ENCODE measurements at places on chromosomes 1 and 21.

GRCh38 chr1:201090541-201090940 lies 21.7 kb downstream of the CACNA1S start:
- DNase-seq, result no peak

GRCh38 chr1:67840449-67840848 lies 7.2 kb upstream of the GNG12 start:
- no peak for DNase-seq

- DNase-seq, result no peak
These were observed 39.5 kb upstream of the FAM20B start for GRCh38 chr1:178986204-178986603.

DNA sequence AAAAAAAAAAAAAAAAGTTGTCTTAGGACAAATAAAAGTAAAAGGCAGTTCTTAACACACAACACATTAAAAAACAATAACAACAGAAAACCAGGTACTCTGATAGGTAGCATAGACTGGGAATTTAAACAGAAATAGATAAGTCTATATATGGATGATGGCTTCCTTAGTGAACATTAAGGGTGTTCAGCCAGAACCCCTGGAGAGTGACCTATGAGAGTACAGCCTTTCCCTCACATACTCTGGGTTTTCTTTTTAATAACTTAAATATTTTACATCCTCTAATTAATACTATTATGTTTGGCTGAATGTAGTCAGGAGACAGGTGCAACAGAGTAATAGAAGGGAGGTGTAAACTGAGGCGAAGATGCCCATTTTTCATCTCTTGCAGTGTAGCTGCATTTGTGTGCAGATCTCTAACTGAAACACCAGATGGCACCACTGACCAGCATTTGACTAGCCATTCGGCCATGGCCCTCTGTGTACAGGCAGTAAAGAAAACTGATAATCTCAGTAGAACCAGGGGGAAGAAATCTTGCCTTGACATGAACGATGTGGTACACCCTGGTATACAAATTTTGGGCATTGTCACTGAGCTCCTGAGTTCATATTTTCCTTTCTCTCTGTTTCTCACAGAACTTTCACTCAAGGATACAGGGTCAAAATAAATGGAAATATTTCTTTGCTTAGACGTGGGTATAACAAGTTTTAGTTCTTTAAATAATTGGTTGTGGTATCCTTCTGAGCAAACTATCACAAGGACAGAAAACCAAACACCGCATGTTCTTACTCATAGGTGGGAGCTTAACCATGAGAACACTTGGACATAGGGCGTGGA lies 7.6 kb downstream of the TTF2 start:
- DNase-seq, result no peak

- DNase-seq, result peak; percentile 61
These were observed at the start of gene IFNAR2 for GRCh38 chr21:33229784-33230544. Gene IFNAR2, plus strand, starts transcription at chr21:33229938. Its CDS starts 11,985 bp downstream, at chr21:33241923.

DNA sequence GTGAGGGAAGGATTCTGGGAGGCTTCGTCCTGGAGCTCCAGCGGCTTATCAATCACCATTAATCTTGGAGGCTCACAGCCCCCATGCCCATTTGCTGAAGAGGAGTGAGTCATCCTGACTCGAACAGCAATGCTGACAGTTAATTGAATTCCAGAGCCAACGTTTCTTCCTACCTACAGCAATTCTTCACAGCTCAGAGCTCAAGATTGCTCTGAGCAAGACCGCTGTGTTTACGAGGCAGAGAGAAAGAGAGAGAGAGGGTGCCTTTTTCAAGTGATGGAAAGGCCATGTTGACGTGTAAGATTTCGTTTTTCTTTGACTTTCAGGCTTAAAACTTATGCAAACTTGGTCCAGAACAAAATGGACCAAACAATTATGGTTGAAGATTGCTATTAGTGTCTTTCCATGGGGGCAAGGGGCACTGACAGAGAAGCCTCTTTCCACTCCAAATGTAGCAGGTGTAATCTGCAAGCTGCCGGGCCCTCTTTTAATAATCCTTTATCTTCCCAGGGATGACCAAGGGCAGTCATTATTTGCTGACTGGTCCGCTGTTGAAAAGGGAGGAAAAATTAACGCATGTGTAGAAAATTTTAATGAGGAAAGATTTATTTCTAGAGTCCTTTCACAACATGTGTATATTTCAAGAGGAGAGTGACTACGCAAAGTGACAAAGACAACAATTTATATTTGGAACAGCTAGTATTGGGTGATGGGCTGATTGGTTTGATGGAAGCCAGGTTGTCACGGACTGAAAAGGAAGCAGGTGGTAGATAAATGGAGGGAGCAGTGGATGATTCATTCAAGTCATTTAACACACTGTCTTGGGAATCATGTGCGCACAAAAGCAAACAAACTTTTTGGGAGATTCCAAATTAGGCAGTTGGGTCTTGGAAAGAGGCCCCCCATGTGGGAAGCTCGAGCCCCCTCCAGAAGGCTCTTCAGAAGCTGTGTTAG lies 136.1 kb upstream of the IRF2BP2 start:
- no peak for DNase-seq

- no peak for DNase-seq
These were observed 201.9 kb downstream of the TOMM20 start for GRCh38 chr1:234926559-234927311.

DNA sequence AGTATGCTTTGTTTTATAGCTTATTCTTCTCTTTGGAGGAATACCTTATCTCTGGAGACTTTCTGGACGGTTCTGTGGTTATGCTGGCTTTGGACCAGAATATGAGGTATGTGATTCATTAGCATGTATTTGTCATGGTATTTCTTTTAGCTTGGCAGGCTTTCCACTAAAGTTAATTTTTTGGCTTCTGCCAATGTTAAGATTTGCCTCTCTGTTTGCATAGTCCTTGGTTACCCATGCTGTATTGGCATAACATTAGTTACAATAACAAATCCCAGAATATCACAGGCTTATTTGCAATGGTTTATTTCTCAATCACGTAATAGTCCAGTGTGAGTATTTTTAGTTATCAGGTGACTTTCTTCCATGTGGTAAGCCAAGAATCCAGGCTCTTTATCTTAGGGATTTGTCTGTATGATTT lies 9.7 kb downstream of the ZMPSTE24 start:
- no peak for DNase-seq

DNA sequence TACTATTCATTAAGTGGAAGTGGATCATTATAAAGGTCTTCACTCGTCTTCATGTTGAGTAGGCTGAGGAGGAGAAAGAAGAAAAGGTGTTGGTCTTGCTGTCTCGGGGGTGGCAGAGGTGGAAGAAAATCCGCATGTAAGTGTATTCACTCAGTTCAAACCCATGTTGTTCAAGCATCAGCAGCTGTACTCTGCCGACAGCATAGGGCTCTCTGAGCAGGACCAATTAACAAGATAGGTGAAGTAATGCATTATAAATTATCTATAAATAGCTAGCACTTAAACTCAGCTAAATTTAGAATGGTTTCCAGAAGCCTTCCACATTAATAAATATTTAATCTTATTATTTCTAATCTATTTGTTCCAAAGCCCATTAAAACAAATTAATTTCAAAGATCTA lies 116.8 kb downstream of the RGS2 start:
- DNase-seq, result no peak

DNA sequence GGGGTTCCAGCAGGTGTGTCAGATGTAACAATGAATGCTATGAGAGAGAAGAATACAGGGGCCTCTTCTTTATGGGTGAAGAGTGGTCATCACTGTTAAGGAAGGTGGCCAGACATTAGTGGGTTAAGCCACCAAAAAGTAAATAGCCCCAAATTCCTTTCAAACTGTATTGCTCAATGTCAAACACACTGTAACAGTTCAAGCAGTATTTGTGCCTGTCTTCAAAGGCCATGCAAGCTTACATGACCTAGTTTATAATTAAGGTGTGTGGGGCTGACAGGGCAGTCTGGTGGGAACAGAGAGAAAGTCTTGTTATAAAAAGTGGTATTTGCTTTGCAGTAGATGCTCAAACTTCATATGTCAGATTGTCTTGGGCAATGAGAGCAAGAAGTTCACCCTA lies 18.5 kb downstream of the CHIT1 start:
- DNase-seq, result no peak

DNA sequence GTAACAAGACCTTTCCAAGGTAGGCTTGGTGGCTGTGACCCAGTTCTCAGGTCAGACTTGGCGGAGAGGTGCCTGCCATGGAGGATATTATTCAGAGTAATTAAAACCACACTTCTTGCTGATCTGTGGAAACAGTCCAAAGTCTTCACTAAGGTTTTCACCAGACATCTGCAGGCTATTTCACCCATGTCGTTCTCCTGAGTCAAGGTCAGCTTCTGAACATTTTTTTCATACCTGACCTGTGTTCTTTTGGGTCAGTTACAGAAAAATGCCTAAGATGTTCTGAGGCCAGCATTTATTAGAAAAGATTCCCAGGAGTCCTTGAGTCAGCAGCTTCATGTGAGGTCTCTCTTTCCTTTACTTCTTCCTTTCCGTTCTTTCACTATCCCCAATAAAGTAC lies 54.9 kb downstream of the RGL1 start:
- no peak for DNase-seq

GRCh38 chr1:157152510-157152909 lies 14.3 kb upstream of the ETV3 start:
- DNase-seq, result no peak

DNA sequence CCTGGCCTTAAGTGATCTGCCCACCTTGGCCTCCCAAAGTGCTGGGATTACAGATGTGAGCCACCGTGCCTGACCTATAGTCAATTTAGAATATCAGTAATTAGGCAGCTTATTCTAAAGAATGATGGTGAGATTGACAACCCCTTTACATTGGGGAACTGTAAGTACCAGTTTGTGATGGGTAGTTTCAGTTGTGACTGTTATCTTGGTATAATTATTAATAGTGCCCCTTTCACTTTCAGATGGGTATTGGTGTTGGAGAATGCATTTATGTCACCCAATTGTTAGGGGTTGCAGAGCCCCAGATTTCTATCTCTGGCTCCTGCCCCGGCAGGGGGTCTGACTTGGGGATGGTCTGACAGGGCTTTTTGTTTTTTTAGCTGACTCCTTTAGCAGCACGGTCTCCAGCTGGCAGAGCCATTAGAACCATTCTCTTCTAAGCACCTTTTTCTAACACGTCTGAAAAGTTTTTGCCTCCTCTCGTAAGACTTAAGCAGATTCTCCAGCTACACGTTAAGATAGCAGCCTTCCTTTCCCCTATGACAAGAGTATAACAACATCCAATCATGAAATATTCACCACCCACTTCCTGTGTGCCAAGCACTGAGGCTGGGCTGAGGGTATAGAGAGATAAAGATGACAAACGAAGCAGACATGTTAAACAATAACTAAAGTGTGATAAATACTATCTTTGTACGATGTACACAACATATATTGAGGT lies 157.8 kb downstream of the SDCCAG8 start:
- no peak for DNase-seq

DNA sequence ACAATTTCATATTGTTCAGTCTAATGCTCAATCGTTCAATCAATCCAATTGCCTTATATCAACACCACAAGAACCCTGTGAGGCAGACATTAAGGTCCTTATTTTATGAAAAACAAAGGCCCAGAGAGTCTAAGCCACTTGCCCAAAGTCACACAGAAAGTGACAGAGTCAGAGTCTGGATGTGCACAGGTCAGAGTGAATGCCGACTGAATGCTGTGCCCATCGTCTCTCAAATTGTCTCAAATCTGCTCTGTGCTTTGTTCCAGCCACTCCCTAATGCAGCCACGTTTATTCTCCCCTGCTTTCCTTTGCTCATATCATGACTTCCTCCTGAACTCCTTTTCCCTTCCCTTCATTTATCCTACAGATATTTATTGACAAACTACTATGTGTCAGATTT lies 558.3 kb downstream of the MATN1 start:
- DNase-seq, result no peak

GRCh38 chr1:66395202-66396061 lies 138.5 kb upstream of the SGIP1 start:
- no peak for DNase-seq

- no peak for DNase-seq
These were observed 17.7 kb downstream of the CNTN2 start for GRCh38 chr1:205060746-205061145.

DNA sequence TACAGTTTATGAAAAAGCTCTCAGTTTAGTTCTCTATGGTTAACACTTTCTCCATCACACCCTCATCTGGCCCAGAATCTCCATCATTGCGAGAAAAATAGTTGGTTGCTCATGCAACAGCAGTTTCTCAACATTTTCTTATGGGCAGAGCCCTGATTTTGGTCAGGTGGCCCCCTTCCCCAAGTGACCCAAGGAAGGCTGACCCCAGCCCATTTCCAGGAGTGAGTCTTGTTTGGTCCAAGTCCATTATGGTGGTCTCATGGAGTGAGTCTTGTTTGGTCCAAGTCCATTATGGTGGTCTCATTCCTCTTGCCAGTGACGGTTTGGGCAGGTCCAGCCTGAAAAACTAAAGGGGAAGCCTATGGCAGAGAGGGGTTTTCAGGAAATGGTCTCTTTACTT lies 1.5 kb upstream of the TRIM62 start:
- DNase-seq, result no peak

- DNase-seq, result no peak
These were observed 173.3 kb downstream of the RWDD3 start for GRCh38 chr1:95407131-95407885.

DNA sequence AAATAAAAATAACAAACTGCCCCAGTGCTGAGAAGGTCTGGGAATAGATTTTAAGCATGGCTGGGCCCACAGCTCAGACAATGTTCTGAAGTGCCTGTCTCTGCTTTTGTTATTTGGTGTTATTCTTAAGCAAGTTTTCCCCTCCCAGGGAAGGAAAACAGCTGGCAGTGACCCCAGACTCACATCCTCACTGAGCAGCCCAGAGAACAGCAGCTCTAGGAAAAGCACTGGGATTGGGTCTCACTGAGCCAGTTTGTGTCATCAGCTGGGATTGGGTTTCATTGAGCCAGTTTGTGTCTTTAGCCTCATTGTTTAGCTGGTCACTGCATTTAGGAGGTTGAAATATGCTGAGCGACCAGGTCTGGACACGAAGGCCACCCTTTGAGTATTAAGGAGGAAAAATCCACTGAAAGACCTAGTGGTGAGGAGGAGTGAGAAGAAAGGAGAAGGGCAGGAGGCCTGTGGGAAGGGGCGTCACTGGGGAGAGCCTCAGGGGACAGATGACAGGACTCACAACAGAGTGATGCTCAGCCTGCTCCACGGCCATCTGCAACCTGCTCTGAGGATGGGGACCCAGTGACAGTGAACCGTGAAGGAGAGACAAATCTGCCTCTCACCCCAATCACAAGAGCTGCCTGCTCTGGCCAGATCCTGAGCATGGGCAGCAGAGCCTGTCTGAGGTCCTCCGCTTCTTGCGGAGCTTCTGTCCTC lies 103.8 kb downstream of the TOMM20 start:
- DNase-seq, result no peak

- no peak for DNase-seq
These were observed 94.3 kb downstream of the ADGRL4 start for GRCh38 chr1:78911956-78912880.

DNA sequence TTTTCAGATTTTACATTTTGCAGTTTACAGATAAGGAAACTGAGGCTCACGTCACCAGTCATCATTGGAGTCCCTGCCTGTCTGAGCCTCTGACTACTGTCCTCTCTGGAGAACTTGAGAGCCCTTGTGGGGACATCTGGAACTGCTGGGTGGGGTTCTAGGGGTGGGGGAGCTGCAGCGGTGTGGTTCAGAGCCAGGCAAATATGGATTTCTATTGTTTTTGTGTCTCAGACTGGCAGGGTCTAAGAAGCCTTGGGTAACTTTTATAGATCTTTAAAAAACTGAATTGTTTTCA lies 46.9 kb downstream of the IER5 start:
- no peak for DNase-seq

Data from stimulated activated CD4-positive, alpha-beta T cell treated with anti-CD3 and anti-CD28 coated beads, Interleukin-4, amount 100 ng/mL, for 48 hours (primary cell).